ENCODE measurements at places on chromosomes 7 and 10. TPM values are rescaled to one million over a fixed set of nuclear protein-coding genes. Genes with fewer than 3 reads are reported as not detected.

Gene KLF14
- total RNA-seq: under 0.01 TPM

GRCh38 chr7:106630648-106631047 lies 30.3 kb downstream of the CCDC71L start:
- no peaks in the 10 kb centered on the region for H3K27me3 ChIP-seq
- H3K4me3 ChIP-seq: no peak overlapping the region
- H3K27ac ChIP-seq: no peak overlapping the region
- H3K36me3 ChIP-seq: no peaks in the 10 kb centered on the region
- no peak for DNase-seq

DNA sequence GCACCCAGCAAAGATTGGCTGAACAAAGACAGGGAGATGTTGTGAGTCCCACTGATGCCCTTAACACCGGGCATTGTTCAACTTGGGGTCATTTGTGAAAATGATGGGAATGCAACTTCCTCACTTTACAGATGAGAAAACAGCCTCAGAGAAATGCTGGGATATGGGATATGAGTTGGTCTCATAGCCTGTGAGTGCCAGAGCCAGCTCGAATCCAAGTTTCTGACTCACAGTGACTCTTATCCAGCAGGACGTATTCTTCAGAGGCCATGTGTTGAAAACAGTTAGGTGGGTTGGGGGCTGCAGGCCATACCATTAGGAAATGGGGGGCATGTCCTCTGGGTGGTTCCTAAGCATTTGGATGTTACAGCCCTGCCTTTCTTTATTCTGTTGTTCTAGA lies 45.2 kb downstream of the KIAA1217 start:
- DNase-seq: no peak
- no peaks in the 10 kb centered on the region for H3K27me3 ChIP-seq
- peaks cover 95% of the 10 kb centered on the region for H3K4me1 ChIP-seq
- no peak overlapping the region for H3K4me3 ChIP-seq
- peak overlapping the region; percentile 96 for H3K27ac ChIP-seq
- no peaks in the 10 kb centered on the region for H3K36me3 ChIP-seq

DNA sequence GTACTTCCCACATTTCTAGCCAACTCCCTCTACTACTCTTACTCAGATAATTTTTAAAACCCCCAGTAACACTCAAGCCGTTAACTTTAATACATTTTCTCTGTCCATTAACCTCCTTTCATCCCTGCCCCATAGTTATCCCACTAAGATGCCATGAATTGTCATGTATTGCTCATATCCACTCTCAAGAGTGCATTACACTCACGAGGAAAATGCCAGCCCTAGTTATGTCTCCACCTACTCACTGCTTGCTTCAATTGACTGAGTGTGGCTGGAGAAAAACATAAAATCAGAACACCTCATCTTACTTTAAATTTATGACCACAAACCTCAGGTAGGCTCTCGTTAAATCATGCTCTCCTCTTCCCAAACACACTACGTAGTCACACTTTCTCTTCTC lies 324.1 kb upstream of the NPSR1 start:
- H3K4me1 ChIP-seq: no peaks in the 10 kb centered on the region
- H3K27me3 ChIP-seq: no peaks in the 10 kb centered on the region
- no peak overlapping the region for H3K27ac ChIP-seq
- no peak overlapping the region for H3K4me3 ChIP-seq
- no peak for DNase-seq

- DNase-seq: no peak
- H3K27me3 ChIP-seq: no peaks in the 10 kb centered on the region
- H3K4me1 ChIP-seq: no peaks in the 10 kb centered on the region
- no peaks in the 10 kb centered on the region for H3K36me3 ChIP-seq
Observed at GRCh38 chr10:1473874-1474273, 263.5 kb downstream of the ADARB2 start.

- no peaks in the 10 kb centered on the region for H3K4me1 ChIP-seq
- DNase-seq: no peak
- H3K36me3 ChIP-seq: no peaks in the 10 kb centered on the region
- H3K27me3 ChIP-seq: no peaks in the 10 kb centered on the region
- no peak overlapping the region for H3K4me3 ChIP-seq
Observed at GRCh38 chr7:81457852-81458522, 311.9 kb downstream of the HGF start.

DNA sequence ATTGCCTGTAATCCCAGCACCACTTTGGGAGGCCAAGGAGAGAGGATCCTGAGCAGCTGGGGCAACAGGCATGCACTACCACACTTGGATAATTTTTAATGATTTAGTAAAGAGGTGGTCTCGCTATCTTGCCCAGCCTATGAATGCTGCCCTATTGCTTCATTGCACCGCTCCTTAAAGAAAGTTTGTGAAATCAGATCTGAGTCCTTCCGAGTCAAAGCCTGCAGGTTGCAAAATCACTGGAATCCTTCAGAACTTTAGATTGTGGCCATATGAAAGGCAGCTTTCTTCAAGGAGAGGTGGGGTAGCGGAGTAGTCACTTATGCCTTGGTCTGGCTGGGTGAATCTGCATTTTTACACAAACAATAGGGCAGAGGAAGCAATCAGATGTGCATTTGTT lies 166.3 kb downstream of the ARHGAP12 start:
- H3K27me3 ChIP-seq: no peaks in the 10 kb centered on the region
- no peak for DNase-seq
- no peaks in the 10 kb centered on the region for H3K36me3 ChIP-seq
- no peak overlapping the region for H3K27ac ChIP-seq

DNA sequence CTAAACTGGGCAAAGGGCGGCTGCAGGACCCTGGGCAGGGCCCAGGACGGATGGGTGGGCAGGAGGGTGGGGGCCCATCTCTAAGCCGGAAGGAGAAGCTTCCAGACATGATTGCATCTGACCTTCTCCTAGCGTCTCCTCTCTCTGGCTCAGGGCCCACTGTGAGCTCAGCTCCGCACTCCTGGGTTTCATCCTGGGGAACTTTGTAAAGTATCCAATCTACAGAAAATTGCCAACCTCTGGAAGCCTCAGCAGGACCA lies 8.8 kb upstream of the RET start:
- no peaks in the 10 kb centered on the region for H3K27me3 ChIP-seq
- DNase-seq: no peak
- no peak overlapping the region for H3K4me3 ChIP-seq
- no peaks in the 10 kb centered on the region for H3K4me1 ChIP-seq
- H3K27ac ChIP-seq: no peak overlapping the region
- H3K36me3 ChIP-seq: no peaks in the 10 kb centered on the region

DNA sequence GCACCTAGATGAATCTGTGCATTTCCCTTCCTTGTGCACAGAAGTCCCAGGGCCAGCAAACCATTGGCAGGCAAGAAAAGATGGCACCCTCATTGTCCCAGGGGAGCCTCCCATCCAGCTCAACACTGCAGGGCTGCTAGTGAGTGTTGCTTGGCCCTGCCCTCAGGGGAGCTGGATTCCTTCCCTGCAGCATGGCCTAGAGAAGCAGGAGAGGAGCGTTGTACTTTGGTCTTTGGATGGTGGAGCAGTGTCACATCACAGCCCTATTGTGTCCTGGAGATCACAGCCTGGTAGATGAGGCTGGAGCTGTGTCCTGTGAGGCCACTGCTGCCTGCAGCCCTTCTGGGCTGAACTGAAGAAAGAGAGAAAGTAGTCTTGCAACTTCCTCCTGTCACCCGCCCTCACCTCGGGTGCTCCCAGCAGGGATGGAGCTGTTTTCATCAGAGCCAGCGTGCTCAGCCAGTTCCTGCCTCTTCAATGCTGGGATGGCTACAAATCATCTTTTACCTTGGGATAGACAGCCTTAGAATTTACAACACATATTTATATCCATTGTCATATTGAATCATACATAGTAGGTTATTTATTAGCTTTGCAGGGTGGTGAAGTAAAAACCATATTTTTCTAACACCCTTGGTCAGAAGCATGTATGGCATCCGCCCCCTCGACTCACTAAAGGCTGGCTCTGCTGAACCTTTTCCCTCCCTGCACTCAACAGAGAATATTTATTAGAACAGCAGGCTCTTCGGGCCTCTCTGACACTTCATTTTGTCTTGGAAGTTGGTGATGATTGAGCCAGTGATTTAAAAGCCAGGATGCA lies 43.1 kb upstream of the FAM180A start:
- H3K4me3 ChIP-seq: no peak overlapping the region
- H3K27me3 ChIP-seq: no peaks in the 10 kb centered on the region
- H3K36me3 ChIP-seq: no peaks in the 10 kb centered on the region
- peaks cover 11% of the 10 kb centered on the region for H3K4me1 ChIP-seq
- no peak overlapping the region for H3K27ac ChIP-seq

DNA sequence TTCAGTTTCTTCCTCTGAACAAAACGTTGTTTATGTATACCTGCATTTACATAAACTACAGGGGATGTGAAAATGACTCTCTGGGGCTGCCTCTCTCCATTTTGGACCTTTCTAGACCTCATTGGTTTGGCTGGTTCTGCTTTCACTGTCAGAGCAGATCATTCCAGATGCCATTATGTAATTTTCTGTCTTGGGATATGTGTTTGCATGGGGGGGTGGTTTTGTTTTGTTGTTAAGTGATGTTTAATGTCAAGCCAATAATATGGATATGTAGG lies 172.4 kb downstream of the LRRC4 start:
- no peaks in the 10 kb centered on the region for H3K27me3 ChIP-seq
- H3K27ac ChIP-seq: no peak overlapping the region
- H3K36me3 ChIP-seq: no peaks in the 10 kb centered on the region
- no peak overlapping the region for H3K4me3 ChIP-seq
- H3K4me1 ChIP-seq: no peaks in the 10 kb centered on the region
- no peak for DNase-seq

- H3K4me1 ChIP-seq: no peaks in the 10 kb centered on the region
- H3K27ac ChIP-seq: no peak overlapping the region
- peaks cover 15% of the 10 kb centered on the region for H3K36me3 ChIP-seq
Observed at GRCh38 chr10:72720814-72721660, 29.1 kb downstream of the MCU start.

DNA sequence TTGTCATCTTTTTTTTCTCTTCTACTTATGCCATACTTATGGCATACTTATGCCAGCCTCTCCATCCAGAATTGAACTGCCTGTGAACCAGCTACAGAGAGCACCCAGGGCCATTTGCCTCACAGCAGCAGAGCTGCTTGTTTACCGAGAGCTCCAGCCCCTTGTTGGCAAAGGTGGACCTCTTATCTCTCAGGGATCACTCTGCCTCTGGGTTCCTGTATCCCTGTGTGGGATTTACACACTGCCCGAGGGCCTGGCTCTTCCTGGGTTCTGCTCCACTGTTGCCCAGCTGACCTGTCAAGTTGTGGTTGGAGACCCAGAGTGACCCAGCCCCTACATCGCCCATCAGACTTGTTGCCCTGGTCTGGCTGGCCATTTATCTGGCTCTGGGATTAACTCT lies 22.3 kb downstream of the MRPS33 start:
- no peak overlapping the region for H3K27ac ChIP-seq
- no peak overlapping the region for H3K4me3 ChIP-seq
- H3K27me3 ChIP-seq: no peaks in the 10 kb centered on the region
- DNase-seq: no peak
- H3K4me1 ChIP-seq: no peaks in the 10 kb centered on the region

All from esophagus squamous epithelium (tissue), 5 donors.